Activated T-helper 17 cell treated with anti-CD3 and anti-CD28 coated beads, Interleukin-2, amount 50 U/mL, for 72 hours (primary cell): ENCODE measurements at places on chromosomes 7 and 10.

- H3K4me1 ChIP-seq = peaks cover 13% of the 10 kb centered on the region
- H3K27me3 ChIP-seq = no peaks in the 10 kb centered on the region
- peak; percentile 53 for ATAC-seq
- peak overlapping the region; percentile 45 for H3K4me3 ChIP-seq
- peak overlapping the region; percentile 95 for H3K27ac ChIP-seq
- peaks cover 30% of the 10 kb centered on the region for H3K36me3 ChIP-seq
Measured at GRCh38 chr7:128777156-128778123, 1.8 kb upstream of the OPN1SW start.

DNA sequence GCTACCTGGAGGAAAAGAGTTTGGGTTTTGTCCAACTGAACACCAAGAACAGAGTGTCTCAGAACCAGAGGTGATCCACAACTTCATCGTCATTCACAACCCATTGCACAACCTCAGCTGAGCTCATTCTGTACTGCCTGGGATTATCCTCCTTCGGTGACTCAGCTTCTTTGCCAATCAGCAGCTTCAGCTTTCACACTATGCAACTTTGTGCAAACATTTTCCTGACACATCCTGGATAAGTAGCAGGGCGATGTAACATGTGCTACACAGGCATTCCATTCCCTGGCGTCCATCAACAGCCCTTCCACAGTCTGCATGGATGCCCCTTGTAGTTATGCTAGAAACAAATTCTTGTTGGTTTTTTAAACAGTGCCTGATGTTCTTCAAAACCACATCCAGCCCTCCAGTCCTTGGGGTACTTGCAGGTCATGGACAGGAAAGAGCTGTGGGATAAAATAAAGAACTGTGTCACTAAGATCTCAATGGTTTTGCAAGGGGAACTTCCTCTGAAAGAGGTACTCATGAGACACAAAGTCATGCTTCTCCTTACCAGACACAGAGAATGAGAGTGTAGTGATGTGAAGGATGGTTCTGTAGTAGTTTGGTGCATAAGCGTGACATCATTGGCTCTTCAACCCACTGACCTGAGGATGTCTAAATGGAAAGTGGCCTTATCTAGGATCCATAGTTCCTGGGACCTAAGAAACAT, 478.5 kb downstream of the KIF20B start:
- no peak for ATAC-seq
- H3K27me3 ChIP-seq = peaks cover 4% of the 10 kb centered on the region
- no peak overlapping the region for H3K27ac ChIP-seq
- H3K4me1 ChIP-seq = no peaks in the 10 kb centered on the region
- H3K4me3 ChIP-seq = no peak overlapping the region
- H3K36me3 ChIP-seq = no peaks in the 10 kb centered on the region

DNA sequence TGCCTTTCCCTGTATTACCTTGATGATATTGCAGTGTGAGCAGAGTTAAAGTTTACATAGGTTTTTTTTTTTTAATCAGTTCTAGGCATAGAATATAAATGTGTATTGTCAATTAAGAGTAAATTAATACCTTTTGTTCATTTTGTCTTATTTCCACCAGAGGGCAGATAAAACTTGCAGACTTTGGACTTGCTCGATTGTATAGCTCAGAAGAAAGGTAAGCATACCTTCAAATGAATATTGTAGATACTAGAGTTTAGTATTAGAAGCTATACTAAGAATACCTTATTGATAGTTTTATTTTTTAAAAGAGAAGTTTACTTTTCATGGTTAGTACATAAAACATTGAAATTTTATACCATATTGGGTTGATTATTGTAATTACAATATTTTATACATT, 86.8 kb downstream of the MPLKIP start:
- peaks cover 36% of the 10 kb centered on the region for H3K36me3 ChIP-seq
- no peaks in the 10 kb centered on the region for H3K4me1 ChIP-seq
- H3K4me3 ChIP-seq = no peak overlapping the region
- no peak for ATAC-seq
- no peaks in the 10 kb centered on the region for H3K27me3 ChIP-seq
- H3K27ac ChIP-seq = no peak overlapping the region

- peaks cover 42% of the 10 kb centered on the region for H3K4me1 ChIP-seq
- peaks cover 28% of the 10 kb centered on the region for H3K36me3 ChIP-seq
- H3K27ac ChIP-seq = peak overlapping the region; percentile 98
- peak overlapping the region; percentile 87 for H3K4me3 ChIP-seq
- no peak for ATAC-seq
- H3K27me3 ChIP-seq = no peaks in the 10 kb centered on the region
Measured at GRCh38 chr7:131328377-131329175, 900 bp downstream of the MKLN1 start.

GRCh38 chr7:45967591-45968157, 46.6 kb upstream of the IGFBP3 start:
- no peaks in the 10 kb centered on the region for H3K4me1 ChIP-seq
- H3K27ac ChIP-seq = no peak overlapping the region
- ATAC-seq = no peak
- no peaks in the 10 kb centered on the region for H3K36me3 ChIP-seq
- H3K4me3 ChIP-seq = no peak overlapping the region

DNA sequence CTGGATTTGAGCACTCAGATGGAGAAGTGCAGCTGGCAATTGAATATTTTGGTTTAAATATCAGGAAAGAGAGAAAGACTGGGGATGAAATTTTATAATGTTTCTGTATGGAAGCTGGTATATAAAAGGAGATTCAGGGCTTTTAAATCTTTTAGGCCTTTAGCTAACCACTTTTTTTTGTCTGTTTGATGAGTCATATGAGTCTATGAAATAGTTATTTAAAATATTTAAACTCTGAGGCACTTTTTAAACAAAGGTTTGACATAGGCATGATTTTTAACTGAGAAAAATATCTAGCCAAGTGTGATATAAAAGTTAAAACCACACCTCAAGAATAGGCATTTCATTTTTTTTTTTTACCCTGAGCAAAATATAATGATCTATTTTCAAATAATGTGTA, 944.3 kb downstream of the GATA3 start:
- H3K27me3 ChIP-seq = peaks cover 6% of the 10 kb centered on the region
- no peaks in the 10 kb centered on the region for H3K4me1 ChIP-seq
- no peak for ATAC-seq

- no peaks in the 10 kb centered on the region for H3K4me1 ChIP-seq
- peak overlapping the region; percentile 73 for H3K4me3 ChIP-seq
- no peak overlapping the region for H3K27ac ChIP-seq
- H3K27me3 ChIP-seq = no peaks in the 10 kb centered on the region
- ATAC-seq = no peak
Measured at GRCh38 chr7:73841689-73842066, 638 bp downstream of the METTL27 start.

- no peaks in the 10 kb centered on the region for H3K27me3 ChIP-seq
- ATAC-seq = no peak
- H3K4me3 ChIP-seq = no peak overlapping the region
- H3K36me3 ChIP-seq = no peaks in the 10 kb centered on the region
- no peak overlapping the region for H3K27ac ChIP-seq
- H3K4me1 ChIP-seq = no peaks in the 10 kb centered on the region
Measured at GRCh38 chr10:19640566-19641263, 175.5 kb upstream of the PLXDC2 start.

DNA sequence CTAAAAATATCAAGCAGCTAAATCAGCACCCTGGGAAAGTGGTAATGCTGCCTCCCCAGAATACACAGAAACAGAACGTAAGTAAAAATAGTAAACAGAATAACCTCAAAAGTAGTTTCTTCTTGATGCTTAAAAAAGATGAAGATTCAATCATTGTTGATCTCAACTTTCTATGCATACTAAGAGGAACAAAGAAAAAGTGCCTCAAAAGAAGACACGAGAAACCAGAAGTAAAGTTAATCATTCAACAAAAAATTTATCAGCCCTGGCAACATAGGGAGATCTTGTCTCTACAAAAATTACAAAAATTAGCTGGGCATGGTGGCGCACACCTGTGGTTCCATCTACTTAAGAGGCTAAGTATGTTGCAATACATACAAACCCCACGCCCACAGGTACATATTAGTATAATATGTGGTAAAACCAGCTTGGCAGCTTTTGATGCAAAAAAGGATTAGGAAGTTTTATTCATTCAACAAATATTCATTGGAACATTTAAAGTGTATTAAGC, 153.7 kb downstream of the NRBF2 start:
- no peak for ATAC-seq
- peak overlapping the region; percentile 19 for H3K27ac ChIP-seq
- no peak overlapping the region for H3K4me3 ChIP-seq
- H3K36me3 ChIP-seq = no peaks in the 10 kb centered on the region

- no peak overlapping the region for H3K27ac ChIP-seq
- peaks cover 56% of the 10 kb centered on the region for H3K36me3 ChIP-seq
- ATAC-seq = no peak
- H3K4me3 ChIP-seq = no peak overlapping the region
- H3K27me3 ChIP-seq = no peaks in the 10 kb centered on the region
Measured at GRCh38 chr7:98205162-98205845, 5.9 kb upstream of the BHLHA15 start.

GRCh38 chr7:42883950-42884349, 27.9 kb downstream of the C7orf25 start:
- peaks cover 6% of the 10 kb centered on the region for H3K4me1 ChIP-seq
- H3K27ac ChIP-seq = no peak overlapping the region
- H3K36me3 ChIP-seq = no peaks in the 10 kb centered on the region
- H3K27me3 ChIP-seq = peaks cover 9% of the 10 kb centered on the region
- no peak overlapping the region for H3K4me3 ChIP-seq

- no peaks in the 10 kb centered on the region for H3K4me1 ChIP-seq
- H3K27me3 ChIP-seq = peaks cover 15% of the 10 kb centered on the region
- no peak overlapping the region for H3K4me3 ChIP-seq
- no peaks in the 10 kb centered on the region for H3K36me3 ChIP-seq
- H3K27ac ChIP-seq = no peak overlapping the region
Measured at GRCh38 chr10:4701016-4701415, 125.0 kb upstream of the AKR1E2 start.

GRCh38 chr7:140153666-140154161, 23.1 kb downstream of the KDM7A start:
- H3K36me3 ChIP-seq = peaks cover 53% of the 10 kb centered on the region
- peaks cover 33% of the 10 kb centered on the region for H3K4me1 ChIP-seq
